ENCODE measurements at places on chromosomes 16 and 17.

GRCh38 chr16:76906552-76906951 lies 284.4 kb upstream of the MON1B start:
- no peak for DNase-seq

DNA sequence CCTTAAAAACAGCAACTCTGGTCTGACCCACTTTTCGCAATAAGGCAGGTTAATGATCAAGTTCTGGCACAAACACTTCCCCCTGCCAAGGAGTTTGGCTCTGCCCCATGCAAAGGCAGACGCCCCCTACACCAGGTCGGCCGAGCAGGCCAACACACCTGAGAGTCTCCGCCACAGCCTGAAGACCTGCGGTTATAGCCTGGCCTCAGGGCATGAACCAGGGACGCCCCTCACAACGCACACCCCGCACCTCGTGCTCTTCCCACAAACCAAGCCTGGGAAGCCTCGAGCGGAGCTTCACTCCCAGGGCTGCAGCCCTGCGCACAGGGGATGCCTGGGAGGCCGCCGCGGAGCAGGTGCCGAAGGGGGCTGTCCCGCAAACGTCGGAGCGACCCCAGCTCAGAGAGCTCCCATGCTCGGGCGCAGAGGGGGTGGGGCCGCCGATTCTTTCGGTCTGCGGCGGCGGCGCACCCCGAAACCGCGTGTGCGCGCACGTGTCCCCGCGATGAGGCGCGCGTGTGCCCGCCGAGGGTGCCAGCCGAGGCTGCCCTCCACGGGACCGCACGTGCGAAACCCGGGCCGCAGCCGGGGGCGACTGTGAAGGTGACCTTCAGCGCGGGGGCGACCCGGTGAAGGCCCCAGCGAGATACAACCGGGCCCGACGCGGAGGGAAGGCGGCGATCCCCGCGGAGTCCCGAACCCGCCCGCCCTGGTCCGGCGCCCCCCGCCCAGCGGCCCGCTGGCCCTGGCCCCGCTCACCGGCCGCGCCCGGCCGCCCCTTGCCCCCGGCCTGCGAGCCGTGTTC lies 559 bp downstream of the CLUH start:
- no peak for DNase-seq

- no peak for DNase-seq
These were observed 29.3 kb downstream of the PRSS54 start for GRCh38 chr16:58265480-58266052.

DNA sequence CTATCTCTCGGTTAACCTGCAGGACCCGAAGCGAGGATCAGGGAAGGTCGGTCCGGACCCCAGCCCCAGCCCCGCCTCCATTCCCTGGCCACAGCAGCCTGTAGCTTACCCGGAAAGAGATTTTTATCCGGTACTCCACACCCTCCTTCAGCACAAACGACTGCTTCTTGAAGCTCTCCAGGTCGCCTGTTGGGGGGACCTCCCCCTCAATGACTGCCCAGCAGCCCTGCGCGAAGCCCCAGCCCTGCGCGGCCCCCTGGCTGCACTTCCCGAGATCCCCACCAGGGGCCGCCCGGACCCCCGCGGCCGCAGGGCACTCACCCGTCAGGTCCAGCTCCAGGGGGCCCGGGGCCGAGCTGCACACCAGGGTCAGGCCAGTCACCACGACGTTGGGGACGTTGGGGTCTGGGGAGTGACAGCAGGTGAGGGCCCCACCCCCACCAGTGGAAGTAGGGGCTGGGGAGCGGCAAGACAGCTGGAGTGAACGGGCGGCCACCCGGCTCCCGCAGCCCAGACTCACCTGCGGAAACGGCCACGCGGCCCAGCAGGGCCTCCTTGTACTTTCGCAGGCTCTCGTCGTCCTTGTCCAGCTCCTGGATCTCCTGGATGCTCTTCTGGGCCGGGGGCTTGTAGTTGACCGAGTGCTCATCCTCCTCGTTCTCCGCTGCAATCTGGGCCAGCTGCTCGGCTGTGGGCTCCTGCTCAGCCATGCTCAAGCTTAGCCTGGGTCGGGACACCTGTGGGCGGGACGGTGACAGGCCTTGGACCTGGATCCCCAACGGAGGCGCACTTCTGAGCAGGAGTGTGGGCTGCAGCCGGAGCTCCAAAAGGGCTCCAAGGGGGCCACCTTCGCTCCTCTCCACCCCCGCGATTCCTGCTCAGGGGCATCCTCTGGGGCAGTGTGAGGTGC lies 1.7 kb downstream of the ARHGDIA start:
- DNase-seq: no peak

GRCh38 chr17:73257516-73257915 lies 4.2 kb downstream of the CPSF4L start:
- no peak for DNase-seq

DNA sequence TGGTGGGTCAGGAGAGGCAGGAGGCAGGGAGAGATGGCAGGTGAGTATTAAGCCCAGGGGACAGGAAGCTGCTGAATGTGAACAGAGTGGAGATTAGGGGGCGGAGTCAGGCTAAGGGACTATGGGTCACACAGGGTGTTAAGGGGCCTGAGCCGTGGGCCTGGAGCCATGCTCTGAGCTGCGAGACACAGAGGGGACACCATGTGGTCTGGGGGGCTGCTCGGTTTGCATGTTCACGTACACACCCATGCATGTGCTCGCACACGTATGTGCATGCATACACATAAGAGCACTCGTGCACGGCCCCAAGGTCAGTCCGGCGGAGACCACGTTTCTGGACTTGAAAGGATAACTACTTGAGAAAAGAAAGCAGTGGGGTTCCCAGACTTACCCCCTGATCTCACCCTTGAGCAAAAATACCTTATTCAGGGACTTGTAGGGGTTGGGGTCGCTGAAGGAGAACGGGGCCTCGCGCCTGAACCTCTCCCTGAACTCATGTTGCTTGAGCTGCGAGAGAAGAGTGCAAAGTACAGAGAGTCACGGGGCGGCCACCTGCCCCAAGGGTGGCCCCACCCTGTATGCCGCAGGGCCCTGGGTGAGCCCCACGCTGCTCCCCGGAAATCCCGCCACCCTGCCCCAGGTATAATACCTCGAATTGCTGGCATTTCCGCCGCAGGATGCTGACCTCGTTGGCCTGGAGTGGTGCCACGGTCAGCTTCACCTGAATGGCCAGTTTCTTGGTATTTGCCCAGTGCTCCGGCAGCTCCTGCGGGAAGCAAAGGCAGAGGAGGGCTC lies 50.8 kb downstream of the DNAH17 start:
- DNase-seq: no peak

GRCh38 chr16:2715519-2715918 lies 4.5 kb downstream of the PRSS27 start:
- peak; percentile 52 for DNase-seq

DNA sequence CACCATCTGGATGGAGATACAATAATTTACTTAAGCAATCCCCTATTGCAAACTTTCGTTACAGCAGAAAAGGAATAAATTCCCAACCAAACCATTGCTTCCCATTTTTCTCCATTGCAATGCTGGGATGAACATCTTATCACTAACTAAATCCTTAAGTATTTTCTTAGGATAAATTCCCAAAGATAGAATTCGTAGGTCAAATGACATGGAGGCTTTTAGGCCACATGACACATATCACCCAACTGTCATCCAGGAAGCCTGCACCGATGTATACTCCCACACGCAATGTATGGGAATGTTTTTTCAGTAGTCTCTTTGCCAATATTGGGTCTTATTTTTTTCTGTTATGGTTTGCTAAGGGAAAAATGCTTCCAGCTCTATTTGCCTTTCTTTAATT lies 1.6 kb upstream of the TLCD2 start:
- DNase-seq: no peak

- DNase-seq: no peak
These were observed 2.0 kb upstream of the YPEL2 start for GRCh38 chr17:59329176-59330052.

DNA sequence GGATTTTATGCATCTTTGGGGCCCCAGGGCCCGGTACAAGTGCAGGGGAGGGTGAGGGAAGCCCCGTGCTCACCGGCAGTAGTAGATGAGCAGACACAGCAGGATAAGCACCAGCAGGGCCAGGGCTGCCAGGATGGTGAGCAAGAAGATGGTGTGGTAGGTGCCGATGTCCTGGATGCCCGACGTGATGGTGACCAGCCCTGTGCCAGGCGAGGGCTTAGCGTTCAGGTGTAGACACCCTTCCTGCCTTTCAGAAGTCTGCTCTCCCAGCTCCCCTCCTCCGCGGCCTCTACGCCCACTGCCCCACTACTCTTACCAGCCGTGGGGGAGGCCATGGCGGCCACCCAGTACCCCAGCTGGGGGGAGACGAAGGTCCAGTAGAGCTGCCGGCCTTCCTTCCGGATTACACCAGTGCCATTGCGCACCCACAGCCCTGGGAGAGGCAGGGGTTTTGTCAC lies 8.0 kb downstream of the FAM171A2 start:
- no peak for DNase-seq

DNA sequence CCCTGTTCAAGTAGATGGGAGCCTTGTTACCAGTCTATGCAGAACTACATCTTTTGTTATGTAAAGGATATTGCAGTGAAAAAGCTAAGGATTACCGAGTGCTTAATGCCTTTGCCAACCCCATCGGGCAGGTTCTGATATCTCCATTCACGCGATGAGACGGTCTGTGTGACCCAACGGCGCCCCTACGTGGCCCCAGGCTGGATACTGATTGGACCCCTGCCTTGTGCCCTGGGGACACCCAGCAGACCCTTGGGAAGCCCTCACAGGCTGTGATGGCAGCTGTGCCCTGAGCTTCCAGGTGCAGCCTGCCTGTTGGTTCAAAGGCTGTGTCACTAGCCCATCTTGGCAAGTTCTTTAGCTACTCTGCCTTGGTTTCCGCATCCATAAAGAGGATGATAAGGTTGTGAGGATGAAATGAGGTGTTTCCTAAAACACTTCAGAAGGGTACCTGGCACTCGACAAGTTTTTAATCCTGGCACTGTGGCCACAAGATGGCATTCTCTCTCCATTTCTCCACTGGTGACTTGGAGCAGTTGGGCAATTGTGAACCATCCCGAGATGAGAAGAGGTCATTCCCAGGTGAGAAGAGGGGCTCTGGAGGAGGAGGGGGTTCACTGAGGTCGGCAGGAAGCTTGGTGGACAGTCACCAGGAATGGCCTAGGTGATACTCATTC lies 33.6 kb downstream of the HAPSTR1 start:
- DNase-seq: no peak

GRCh38 chr16:67240506-67240905 lies 6.8 kb downstream of the FHOD1 start:
- DNase-seq: no peak

- DNase-seq: no peak
These were observed 68.8 kb upstream of the CIBAR2 start for GRCh38 chr16:85180827-85181738.

GRCh38 chr17:39376434-39376833 lies 25.0 kb downstream of the FBXL20 start:
- no peak for DNase-seq

DNA sequence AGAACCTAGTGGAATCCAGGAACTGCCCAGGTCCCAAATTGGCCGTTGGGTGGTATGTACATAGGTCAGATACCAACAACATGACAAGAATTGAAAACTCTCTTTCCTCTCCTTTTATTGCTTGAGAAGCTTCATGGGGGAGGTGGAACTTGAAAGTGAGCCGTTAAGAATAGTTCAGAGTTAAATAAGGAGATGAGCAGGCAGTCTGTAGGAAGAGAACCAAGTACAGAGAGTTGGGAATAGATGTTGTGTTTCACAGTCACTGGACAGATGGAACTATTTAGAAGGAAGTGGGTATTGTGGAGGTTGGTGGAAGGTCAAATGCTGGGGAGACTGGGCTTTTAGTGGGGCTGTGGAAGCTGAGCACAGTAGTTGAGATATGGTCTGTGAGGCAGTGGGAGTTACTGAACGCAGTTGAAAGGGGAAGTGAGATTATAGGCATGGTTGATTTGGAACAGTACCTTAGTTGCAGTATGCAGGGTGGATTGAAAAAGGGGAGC lies 26.4 kb downstream of the ARHGAP44 start:
- DNase-seq: no peak

DNA sequence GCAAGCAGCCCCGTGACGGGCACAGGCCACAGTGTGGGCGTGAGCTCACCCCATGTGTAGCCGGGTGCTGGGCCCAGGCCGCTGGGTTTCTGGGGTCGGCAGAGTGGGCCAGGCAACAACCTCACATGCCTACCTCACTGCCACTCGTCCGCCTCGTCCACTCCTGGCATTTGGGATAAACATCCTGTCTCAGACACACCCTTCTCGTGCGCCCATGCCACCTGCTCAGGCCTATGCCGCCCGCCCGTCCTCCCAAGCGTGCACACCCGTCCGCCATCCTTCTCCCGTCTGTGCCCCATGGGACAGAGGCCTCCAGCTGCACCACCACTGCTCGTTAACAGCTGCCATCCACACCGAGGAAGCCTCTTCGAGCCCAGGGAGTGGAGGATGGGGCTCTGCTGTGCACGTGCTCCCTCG lies 64.3 kb downstream of the KLHDC4 start:
- DNase-seq: no peak

DNA sequence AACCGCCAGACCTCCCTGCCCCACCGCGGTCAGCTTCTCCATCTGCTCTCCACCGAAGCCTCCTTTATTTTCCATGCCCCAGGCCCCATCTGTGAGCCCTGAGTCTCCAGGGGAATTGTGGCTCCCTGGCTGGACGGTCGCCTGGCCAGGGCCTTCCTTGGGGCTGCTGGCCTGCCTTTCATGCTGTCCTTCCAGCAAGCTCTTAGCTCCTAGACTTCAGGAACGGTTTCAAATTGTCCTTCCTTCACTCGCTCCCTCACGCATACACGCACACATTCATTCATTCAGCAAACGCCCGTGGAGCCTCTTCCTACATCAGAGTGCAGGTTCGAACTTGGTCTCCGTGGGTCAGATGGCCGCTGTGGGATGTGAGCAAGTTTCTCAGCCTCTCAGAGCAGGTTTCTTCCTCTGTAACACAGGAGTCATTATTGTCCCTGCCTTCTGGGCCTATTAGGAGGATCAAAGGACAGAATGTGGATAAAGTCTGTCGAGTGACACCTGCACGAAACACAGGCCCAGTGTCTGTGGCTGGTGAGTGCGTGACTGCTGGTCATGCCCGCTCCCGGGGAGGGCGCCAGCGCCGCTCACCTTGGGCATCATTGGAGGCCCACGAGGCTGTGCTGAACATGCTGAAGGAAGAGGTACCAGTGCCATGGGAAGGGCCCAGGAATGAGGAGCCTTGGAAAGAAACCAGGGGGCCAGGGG lies 18.7 kb upstream of the GSE1 start:
- DNase-seq: no peak

DNA sequence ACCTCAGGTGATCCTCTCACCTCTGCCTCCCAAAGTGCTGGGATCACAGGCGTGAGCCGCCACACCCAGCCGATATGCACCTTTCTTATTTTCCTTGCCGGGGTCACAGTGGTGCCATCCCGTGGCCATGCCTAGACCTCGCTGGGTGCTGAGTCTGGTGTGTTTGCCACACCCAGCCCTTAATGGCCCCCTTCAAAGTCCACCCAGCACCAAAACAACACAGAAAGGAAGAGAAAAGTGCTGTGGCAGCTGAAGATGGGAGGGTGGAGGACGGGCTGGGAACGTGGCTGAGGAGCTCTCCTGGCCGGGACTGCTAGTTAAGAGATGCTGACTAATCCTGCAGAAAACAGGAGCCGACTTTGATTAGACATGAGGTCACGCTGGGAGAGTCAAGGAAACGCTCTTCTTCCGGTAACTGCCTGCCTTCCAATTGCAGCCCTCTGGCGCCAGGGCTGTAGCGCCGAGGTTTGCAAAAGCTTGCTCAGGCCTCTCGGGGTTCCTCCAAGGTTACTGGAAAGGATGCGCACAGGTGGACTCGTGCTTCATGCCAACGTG lies 10.9 kb downstream of the SLC43A2 start:
- no peak for DNase-seq

GRCh38 chr16:5607169-5607568 lies 509.6 kb upstream of the EEF2KMT start:
- no peak for DNase-seq

- no peak for DNase-seq
These were observed 87.2 kb upstream of the SMIM36 start for GRCh38 chr17:55598495-55598894.

- DNase-seq: no peak
These were observed 365.4 kb upstream of the TNRC6C start for GRCh38 chr17:77593081-77593480.

Measured in stimulated activated CD4-positive, alpha-beta T cell treated with anti-CD3 and anti-CD28 coated beads, Interleukin-12 subunit alpha, Interleukin-12 subunit beta, amount 100 ng/mL, for 24 hours (primary cell).